ENCODE measurements at places on chromosomes 7 and 10.
A peak's percentile ranks its signal among the peaks of the same experiment; 100 is the strongest.

DNA sequence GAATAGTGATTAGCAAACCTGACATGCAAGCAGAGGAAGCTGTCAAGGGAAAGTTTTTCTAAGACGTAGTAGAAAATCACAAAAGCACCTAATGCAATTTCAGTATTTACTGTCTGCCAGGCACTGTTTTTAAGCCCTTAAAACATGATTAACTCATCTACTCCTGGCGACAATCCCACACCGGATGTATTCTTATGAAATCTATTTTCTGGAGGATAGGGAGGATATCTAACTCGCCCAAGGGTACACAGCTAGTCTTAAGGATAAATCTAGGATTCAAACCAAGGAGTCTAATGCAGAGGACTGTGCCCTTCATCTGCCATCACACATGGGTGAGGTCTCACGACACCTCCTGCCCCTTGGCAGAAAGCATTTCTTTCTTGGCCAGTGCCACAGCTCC is 47.8 kb upstream of the FIGNL1 start:
- no peak for DNase-seq

DNA sequence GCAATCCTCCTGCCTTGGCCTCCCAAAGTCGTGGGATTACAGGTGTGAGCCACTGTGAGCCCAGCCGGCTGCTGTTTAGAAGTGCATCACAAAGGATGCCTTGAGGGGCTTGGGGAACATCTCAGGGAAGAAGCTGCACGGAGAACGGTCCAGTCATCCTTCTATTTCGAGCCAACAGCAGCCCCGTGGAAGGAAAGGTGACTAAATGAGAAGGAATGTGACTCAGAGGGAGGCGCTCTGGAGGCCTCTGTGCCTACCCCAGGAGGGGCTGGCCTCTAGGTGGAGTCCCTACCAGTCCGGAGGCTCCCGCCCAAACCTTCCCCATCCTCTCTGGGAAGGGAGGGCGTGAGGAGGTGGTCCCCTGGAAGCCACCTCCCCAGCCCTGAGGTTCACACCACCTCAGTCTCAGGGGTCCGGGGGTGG is 76.2 kb downstream of the CTBP2 start:
- no peak for DNase-seq

DNA sequence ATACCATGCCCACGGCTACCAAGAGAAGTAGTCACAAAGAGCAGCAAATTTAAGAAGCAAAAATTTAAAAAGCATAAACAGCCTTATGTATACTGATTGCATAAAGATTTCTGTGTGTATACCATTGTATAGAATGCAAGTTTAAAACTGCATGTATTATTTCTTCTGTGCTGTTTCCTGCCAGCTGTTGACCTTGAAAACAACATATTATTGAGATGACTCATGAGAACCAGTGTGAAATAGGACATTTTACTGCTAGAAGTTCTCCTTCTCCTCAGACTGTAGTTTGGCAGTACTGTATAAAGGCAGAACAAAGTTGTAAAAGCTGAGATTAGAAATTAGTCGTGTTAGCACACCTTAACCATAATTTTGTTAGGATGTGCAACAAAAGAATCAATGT is 42.3 kb upstream of the SGCE start:
- DNase-seq = no peak

GRCh38 chr10:47365431-47366180 is 17.4 kb downstream of the RBP3 start:
- DNase-seq = no peak

- no peak for DNase-seq
These were observed 66.7 kb upstream of the MYO3A start for GRCh38 chr10:25867321-25867720.

DNA sequence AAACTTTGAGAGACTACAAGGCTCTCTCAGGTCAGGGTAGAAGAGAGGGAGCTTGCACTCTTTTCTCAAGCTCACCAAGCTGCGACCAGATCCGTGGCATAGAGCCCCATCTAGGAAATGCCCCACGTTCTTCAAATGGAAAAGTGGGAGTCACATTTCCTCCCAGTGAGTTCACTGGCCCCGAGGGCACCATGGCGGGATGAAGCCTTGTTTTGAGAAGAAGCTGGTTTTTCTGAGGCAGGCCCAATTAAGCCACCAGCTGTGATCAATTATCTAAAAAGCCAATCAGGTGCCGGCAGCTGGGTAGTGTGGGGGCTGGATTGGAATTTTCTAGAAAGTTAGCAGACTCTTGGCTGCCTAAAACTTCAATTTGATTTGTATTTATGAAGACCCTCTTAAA is 101.4 kb downstream of the ZNF365 start:
- DNase-seq = no peak

GRCh38 chr7:2558629-2559282 is at the start of gene IQCE:
IQCE (plus strand) TSS chr7:2558979; CDS start chr7:2559182, 203 bp downstream.
- peak; percentile 59 for DNase-seq

DNA sequence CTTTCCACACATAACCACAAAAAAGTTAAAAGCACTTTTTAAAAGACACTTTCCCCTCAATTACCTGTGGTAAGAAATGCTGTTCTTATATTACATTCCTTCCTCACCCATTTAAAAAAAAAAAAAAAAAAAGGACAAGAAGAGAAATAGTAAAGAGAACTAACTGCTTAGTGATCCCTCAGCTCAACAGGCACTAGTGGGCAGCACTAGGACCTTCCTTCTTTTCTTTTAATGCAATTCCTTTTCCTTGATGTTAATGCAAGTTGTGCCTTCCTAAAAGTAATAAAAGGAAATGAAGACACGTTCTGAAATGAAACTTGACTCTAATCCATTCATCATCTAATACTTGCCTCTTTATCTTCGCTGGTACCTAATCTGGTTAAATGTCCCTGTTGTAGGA is 189.7 kb downstream of the TCF7L2 start:
- DNase-seq = peak; percentile 21

- no peak for DNase-seq
These were observed 59.8 kb upstream of the MSRB2 start for GRCh38 chr10:23035569-23035968.

DNA sequence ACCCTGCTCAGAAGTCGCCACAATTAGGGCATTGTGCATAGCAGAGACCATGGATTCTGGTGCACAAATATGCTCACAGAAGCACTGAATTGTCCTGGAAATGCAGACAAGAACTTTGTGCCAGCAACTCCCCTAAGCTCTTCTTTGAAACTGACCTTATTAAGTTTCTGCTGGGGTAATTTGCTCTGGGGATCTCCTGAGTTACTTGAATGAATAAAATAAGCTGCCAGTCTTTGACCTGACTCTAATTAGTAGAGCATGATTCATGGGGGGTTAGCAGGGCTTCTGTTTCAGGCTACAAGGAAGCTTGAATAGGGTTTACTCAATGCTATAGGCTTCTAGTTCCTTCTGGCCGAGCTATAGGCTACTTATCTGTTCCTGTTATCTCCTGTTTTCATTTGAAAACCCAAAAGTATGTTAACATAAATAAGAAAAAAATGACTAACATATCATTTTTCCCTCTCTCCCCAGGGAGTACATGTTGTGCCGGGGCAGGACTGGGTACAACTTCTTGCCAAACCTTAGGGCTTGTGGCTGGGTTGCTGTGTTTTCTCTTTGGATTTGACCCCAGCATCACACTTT is 169.0 kb upstream of the TMEM229A start:
- DNase-seq = no peak

DNA sequence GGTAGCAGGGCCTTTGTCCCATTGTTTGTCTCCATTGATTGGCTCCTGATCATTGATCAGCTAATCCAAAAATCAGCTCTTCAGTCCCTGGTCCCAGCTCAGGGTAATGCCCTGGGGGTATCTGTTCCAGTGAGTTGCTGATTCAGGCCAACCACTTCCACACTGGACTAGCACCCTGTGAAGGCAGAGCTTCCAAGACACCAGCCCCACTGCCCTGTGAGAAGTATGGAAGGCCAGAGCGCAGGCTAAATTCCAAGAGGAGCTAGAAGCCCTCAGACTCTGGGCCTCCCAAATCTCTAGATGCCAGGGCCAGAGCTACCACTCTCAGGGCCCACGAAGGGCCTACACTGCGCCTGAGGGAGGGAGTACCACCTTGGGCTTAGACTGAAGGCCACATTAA is 10.4 kb downstream of the TMEM72 start:
- no peak for DNase-seq

DNA sequence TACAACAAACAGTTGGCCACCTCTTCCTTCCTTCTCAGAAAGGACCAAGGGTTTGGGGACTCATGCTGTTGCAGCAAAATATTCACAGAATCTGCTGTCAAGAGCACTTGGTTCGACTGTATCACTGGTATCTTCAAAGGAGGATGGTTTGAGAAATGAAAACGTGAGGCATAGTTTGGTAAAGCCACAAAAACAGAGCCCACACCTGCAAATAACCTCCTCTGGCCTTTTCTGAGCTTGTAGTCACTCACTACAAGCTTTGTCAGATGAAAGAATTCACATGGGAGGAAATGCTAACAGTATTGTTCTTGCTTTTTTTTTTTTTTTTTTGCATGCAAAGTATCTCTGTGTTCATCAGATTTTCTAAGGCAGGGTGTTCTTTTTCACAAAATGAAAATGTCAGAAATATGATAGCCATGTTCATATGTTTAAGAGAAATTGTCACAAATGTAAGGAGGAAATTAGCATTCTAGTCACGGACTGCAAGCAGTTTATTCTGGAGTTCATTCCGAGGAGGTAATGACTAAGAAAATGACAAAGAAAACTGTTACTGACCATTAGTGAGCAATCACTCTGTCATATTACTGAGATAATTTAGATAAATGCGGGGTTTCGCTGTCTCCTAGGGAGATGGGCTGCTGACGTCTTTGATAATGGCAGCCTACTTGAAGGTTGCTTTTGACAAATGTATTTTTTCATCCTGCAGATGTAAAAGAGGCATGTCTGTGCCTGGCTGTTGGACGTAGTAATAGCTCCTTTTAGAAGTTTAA is 117.8 kb upstream of the MYO3A start:
- DNase-seq = no peak

Data from D721Med (cell line).